NCI-H69 (cell line): ENCODE measurements at places on chromosomes 16 and 17.

- DNase-seq: peak; percentile 27
Observed at GRCh38 chr17:27542841-27543463, 86.7 kb downstream of the KSR1 start.

DNA sequence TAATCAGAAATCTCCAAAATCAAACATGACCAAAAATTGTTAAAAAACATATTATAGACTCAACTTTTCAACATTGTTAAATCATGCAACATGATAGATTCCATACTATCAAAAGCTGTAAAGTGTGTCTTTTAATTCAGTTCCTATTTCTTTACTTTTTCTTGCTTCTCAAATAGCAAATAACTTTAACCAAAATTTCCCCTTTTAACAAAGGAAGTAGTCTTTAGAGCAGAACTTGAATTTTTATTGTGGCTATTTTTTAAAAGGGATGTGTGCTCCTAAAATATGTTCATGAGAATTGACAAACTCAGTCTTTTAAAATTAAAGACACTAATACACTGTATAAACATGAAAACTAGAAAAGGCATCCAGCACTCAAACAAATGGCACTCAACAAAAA, 49.1 kb downstream of the SPAG9 start:
- DNase-seq: no peak

DNA sequence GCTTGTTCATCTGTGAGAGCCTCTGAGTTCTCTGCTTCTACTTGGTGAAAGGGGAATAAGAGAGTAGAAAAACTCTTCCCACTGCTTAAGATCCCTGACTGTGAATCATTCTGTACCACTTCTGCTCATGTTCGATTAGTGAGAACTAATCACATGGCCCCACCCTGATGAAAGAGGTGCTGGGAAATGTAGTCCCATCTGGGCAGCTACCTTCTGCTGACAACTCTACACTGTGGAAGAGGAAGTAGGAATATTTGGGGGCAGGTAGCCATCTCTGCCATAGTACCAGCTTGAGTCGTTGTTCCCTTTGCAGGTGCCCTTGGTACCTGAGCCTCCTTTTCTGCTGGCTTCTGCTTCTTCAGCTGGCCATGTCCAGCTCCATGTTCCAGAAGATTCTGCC, 29.9 kb downstream of the NKD1 start:
- no peak for DNase-seq

GRCh38 chr16:67666032-67666551, 458 bp downstream of the ENKD1 start:
- DNase-seq: peak; percentile 33

DNA sequence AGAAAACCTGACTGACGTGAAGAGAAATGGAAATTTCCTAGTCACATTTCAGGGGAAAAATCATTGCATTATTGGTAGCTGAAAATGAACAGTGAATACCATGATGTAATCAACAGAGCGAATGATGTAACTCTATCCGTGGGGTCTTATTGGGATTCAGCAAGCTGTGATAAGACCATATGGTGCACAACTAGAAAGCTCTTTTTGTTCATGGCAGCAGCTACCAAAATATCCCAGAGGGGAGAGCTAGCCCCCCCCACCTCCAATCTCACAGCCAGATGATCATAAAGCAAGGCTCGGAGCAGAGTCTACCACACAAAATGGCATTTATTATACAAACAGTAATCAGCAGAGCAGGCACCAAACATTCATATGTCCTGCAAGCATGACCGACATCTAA, 22.2 kb upstream of the DNAH17 start:
- DNase-seq: peak; percentile 56

DNA sequence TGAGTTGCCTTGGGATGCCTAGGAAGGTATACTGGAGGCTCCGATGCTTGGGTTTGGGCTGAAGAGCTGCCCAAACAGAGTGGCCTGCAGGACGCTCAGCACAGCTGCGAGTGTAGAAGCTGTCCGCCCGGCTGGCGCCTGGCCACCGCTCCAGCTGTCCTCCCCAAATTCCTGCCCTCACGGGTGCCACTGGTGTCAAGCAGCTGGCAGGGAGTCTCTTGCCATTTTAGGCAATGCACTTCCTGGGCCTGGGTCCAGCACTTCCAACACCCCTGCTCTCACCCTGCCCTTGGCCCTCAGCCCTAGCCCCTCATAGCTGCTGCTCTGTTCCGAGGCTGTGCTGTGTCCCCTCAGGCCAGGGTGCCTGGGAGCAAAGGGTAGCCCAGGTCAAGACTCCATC, 5.2 kb upstream of the PKMYT1 start:
- DNase-seq: peak; percentile 69

GRCh38 chr16:87490096-87490798, 2.6 kb downstream of the ZCCHC14 start:
- no peak for DNase-seq

DNA sequence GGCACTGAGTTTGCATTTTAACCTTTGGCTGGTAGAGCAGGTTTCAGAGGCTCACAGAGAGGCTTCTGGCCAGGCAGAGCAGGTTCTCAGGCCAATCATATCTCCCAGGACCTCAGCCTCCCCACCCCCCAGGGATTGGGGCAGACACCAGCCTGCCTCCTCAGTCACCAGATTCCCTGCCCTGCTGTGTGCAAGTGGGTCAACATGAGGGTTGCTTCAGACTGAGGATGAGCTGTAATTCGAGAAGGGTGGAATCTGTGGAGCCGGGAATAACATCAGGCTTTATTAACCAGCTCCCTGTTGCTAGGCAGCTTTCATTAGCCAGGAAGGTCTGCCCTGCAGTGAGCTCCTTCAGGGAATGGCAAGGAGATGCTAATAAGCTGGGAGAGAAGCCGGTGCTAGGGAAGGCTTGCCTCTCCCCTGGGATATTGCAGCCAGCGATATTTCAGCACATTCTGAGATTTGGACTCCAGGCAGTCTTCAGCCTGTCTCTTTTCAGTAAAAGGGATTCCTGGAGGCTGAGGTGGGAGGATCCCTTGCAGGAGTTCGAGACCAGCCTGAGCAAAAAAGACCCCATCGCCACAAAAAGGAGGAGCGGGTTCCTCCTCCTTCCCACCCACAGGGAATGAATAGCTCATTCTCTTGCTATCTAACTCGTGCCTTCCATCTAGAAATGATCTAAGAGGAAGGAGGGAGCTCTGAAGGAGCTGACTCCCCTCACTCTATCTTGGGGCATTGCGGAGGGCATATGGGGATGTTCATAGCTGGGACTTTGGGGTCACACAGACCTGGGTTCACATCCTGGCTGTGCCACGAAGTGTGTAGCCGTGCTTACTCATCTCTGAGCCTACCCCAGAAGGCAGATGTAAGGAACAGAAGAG, 10.7 kb downstream of the SGSM2 start:
- DNase-seq: peak; percentile 93
